Iris pigment epithelial cell (primary cell): ENCODE measurements at places on chromosomes 7 and 10.
A peak's percentile ranks its signal among the peaks of the same experiment; 100 is the strongest.

DNA sequence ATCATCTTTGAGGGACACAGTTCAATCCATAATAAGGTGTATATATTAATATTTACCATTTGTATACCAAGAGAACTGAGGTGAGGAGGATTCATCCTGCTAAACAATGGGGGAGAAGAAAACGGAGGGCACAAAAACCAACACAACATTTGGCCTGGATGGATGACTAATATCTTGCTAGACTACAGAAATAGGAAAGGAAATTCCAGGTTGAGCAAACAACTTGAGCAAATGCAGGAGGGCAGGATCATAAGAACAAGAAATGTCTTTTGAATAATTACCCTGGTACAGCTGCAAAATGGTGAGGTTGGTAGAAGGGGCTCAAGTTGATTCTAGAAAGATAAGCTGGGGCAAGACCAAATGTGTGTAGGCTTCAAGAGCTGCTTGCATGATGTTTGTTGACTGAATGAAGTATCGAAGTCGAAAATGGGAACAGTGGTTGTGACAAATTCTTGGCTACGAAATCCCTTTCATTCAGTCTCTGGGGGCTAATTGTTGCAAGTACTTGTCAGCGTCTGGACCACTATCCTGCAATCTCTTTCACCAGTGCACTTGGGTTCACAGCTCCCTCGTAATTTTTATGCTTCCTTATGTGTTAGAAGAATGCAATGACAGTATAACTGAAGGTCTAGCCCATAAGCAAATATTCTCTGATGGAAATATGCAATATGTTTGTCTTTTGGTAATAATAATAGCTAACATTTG lies 176.2 kb downstream of the PTEN start:
- peak; percentile 76 for DNase-seq

DNA sequence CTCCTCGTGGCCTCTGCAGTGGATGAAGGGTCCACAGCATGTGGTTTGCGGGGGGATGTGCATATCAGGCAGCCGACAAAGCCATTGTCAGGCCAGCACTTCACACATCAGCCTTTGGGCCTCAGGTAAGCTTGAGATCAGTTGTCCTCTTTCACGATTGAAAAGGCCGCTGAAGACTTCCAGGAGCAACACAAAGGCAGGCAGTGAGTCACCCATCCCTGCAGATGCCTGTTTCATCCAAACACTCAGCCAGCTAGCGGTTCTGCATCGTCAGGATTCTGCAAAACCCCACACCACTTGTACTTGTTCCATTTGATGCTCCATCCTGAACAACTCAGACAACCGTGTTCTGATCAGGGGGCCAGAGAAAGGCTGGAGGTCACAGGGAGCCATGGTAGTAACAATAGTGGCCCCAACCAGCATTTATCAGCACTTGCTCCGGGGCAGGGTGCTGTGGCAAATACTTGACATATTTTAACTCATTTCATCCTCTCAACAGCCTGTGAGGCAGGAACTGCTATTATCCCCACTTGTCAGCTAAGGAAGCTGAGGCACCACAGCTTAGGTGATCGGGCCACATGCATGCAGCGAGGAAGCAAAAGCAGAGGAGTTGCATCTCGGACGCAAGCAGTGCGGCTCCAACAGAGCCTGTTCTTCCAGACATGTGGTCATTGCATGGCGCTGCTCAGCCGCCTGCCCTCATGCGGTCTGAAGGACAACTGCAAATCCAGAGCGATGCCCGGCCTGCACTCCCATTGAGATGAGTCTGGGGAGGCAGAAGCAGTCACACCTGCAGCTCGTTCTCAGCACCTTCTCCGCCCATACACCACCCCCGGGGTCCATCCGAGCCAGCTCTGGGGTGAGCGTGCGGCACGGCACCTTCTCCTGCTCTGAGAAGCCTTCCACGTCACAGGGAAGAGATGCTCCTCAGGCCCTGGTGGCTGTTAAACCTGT lies 144.9 kb downstream of the PAXIP1 start:
- no peak for DNase-seq

- DNase-seq = peak; percentile 20
Observed at GRCh38 chr10:67257018-67257417, 331.2 kb downstream of the LRRTM3 start.

DNA sequence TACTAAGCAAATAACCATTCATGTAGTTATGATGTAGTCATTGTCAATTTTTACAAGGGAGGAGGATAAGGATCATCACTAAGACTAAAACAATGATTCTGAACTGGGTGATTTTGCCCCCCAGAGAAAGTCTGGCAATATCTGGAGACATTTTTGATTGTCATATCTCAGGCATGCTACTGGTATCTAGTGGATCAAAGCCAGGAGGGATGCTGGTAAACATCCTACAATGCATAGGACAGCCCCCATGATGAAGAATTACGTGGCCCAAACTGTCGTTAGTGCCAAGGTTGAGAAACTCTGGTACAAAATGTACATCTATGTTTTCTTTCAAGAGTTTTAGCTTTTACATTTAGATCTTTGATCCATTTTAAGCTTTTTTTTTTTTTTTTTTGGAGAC lies 57.3 kb downstream of the GBF1 start:
- DNase-seq = peak; percentile 72

DNA sequence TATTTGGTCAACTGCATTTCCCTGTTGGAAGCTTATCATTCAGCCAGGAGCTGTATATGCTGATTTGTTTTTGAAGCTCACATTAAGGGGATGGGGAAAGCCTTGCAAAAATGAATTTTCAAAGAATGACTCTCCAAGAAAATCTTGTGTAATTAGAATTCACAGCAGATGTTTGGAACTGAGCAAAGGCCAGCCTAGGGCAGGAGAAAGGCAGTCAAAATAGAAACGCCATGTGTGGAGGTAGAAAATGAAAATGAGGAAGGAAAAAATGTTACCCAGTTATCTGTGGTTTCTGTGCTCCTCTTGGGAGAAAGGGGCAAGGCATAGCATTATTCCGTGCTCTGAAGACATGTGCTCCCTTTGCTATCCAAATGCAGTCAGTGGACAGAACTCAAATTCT lies 93.5 kb downstream of the NRP1 start:
- peak; percentile 62 for DNase-seq

DNA sequence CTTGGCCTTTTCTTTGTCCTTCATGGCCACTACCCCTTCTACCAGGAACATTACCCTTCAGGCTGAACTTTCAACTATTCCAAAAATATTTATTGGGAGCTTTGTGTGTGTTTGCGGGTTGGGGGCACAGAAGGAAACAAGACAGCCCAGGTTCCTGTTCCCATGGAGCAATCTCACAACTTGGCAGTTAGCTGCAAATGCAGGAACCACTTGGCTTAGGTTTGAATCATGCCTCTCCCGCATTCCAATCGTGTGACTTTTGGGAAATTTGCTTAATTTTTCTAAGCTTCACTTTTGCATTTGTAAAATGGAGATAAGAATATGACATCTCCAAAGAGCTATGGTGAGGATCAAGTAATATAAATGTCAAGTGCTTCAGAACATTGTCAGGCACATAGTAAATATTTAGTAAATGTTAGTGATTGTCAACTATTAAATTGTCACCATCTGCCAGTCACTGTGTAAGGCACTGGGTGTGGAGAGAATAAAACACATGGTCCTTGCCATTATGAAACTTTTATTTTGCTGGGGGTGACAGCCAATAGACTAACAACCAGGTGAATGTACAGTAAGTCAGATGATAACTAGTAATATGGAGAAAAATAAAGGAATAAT lies 277.1 kb downstream of the SNX13 start:
- peak; percentile 82 for DNase-seq

DNA sequence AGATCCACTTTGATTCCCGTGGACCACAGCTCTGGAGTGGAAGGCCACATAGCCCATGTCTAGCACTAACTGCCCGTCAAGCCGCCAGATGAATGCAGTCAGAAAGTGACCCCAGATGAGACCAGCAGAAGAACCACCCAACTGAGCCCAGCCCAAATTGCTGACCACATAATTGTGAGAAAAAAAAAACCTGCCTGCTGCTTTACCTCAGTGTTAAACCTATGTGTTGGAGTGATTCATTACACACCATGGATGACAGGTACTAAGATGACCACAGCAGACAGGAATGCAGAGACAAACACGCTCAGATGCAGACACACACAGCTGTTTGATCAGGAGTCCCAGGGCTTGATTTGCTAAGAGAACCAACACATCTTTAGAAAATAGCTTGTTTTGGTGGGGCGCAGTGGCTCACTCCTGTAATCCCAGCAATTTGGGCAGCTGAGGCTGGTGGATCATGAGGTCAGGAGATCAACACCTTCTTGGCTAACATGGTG lies 168.1 kb upstream of the PPP2R2D start:
- no peak for DNase-seq

DNA sequence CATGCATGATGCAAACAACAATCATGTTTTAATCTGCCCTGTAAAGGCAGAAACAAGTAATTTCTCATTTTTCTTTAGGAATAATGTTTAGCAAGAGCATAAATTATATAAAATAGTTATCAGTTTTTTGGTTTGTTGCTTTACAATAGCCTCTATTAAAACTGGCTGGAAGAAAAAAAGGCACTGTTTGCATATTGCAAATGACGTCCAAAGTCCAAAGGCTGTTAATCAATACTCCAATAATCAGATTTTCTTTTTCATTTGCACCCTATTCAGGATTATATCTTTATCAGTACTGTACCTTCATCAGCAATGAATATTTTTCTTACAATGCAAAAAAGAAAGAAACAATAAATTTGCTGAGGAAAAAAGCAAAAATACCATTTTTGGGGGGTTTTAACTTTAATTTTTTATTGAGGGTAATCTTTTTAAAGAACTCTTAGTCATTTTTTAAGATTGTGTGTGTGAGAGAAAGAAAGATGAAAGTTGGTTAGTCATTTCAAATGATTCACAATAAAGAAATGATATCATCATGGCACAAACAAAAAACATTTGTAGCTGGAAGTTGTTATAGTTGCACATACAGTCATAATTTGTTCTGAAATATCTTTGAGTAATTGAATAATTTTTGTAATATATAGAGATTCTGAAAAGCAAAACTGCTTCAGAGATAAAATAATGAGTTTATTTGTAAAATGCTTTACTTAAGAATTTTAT lies 44.4 kb upstream of the AKR1C2 start:
- peak; percentile 58 for DNase-seq

- peak; percentile 63 for DNase-seq
Observed at GRCh38 chr10:112202561-112203241, 19.1 kb upstream of the GPAM start.

DNA sequence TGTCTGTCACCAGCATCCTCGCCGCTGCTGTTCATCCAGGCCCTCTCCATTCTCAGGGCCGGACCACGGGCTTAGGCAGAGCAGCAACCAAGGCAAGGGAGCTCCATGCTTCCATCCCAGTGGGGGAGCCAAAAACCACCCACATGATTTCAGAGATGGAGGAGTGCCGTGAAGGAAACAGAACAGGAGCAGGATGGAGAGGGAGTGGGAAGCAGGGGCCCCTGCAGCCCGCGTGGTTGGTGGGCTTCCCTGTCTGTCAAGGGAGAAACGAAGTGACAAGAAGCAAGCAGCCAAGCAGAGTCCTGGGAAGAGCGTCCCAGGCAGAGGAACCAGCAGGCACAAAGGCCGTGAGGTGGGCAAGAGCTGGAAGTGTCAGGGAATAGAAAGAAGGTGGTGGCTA lies 95.7 kb downstream of the SLIT1 start:
- no peak for DNase-seq

GRCh38 chr7:51590746-51591145 lies 274.1 kb upstream of the COBL start:
- no peak for DNase-seq

- DNase-seq = peak; percentile 62
Observed at GRCh38 chr7:114481999-114482398, 67.4 kb downstream of the FOXP2 start.

DNA sequence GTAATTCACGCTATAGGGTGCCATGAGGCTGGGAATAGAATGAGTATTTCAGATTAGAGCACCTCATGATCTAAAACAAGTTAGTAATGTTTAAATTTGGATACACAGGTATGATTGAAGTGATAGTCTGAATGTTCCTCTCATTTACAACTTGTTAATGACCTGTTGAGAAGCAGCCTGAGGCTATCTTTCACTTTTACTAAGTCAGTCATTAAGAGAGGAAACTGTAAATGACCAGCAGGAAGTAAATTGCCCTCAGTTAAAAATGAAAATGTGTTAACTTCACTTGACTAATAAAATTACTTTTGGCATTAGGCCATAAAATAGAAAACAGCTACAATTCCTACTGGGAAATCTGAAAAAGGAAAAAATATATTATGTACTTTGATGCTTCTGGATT lies 1042.0 kb downstream of the DNAJB9 start:
- DNase-seq = no peak

DNA sequence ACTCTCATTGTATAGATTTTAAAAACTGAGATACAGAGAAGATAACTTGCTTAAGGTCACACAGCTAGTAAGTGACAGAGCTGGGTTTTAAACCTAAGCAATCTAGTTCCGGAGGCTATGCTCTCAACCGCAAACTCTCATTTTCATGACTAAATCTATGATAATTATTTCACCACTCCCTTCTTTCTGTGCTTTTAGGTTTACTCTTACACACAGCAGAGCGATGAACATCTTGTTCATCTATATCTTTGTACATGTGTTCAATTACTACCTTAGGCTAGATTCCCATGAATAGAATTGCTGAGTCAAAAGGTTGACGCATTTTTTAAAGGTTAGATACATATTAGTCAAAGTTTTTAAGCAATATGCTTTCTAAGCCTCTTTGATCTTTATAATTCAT lies 154.8 kb downstream of the CHN2 start:
- DNase-seq = no peak

DNA sequence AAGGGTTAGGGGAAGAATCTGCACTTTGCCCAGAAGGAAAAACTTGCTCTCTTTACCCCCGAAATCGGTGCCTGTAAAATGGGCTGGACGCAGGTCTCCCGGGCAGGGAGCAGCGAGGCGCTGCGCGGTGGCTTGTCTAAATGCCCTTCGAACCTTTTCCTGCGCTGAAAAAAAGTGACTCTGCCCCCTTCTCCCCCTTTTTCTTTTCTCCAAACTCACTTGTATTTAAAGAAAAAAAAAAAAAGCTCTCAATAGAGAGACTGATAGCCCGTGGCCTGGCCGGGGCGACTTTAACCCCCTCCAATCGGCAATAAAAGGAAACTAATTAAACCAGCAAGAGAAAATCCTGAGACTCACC lies 286 bp downstream of the SP8 start:
- no peak for DNase-seq

DNA sequence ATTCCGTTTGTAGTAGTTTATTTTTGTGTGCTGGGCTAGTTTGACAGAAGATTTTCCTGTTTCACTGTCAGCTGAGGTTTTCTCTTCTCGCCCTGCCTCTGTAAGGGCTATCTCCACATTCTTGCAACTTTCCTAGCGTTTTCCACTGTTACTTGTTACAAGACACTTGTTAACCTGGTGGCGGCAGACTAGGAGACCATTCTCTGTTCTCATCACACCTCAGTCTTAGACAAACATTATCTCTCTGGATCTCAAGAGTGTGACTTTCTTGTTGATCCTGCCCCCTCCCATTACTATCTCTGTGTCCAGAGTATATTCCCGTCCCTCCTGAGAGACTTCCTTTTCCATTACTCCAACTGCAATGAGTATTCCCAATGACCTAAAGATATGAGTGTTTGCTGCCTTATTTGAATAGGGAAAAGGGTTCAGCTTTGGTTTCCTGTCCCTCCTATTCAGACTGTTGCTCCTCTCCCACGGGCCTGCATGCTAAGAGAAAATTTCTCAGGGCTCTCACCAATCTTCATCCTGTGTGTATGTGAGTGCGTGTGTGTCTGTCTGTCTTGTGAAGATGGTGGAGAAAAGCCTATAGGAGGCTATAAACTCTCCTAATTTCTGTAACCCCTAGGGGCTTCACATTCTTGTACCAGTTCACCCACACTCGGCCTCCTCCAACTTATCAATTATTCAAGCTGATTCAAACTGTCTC lies 722.4 kb upstream of the POT1 start:
- DNase-seq = no peak

- no peak for DNase-seq
Observed at GRCh38 chr10:129360046-129360445, 107.0 kb upstream of the MGMT start.
